Central memory CD8-positive, alpha-beta T cell (primary cell): ENCODE measurements at places on chromosomes 4 and X.

- no peak for DNase-seq
- H3K4me3 ChIP-seq, result no peak overlapping the region
- no peaks in the 10 kb centered on the region for H3K4me1 ChIP-seq
- no peaks in the 10 kb centered on the region for H3K36me3 ChIP-seq
- H3K27ac ChIP-seq, result no peak overlapping the region
- H3K27me3 ChIP-seq, result peaks cover 9% of the 10 kb centered on the region
Measured at GRCh38 chr4:73872316-73873108, 3.3 kb downstream of the CXCL1 start.

DNA sequence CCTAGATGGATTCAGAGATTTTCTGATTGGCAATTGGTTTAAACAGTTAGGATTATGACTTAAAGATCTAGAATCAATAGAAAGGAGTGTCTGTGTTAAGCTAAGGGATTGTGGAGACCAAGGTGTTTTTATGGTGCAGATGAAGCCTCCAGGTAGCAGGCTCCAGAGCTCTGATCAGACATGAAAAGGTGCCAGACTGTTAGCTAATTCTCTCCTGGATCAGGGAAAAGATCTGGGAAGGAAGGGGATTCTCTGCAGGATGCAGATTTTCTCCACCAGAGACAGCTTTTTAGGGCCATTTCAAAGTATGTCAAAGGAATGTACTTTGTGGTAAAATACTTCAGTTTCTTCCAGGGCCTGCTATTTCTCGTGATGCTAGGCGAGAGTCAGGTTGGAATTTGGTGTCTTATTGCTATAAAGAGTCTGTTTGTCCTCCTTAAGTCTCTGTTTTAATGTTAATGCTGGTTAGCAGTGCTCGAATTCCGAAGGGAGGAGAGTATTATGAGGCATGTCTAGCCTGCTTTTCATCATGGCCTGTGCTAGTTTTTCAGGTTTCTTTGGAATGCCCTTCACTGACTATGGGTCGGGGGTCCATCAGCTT lies 12.0 kb upstream of the GPR78 start:
- H3K27ac ChIP-seq, result no peak overlapping the region
- no peak for DNase-seq
- no peaks in the 10 kb centered on the region for H3K27me3 ChIP-seq
- no peak overlapping the region for H3K4me3 ChIP-seq
- H3K36me3 ChIP-seq, result no peaks in the 10 kb centered on the region

DNA sequence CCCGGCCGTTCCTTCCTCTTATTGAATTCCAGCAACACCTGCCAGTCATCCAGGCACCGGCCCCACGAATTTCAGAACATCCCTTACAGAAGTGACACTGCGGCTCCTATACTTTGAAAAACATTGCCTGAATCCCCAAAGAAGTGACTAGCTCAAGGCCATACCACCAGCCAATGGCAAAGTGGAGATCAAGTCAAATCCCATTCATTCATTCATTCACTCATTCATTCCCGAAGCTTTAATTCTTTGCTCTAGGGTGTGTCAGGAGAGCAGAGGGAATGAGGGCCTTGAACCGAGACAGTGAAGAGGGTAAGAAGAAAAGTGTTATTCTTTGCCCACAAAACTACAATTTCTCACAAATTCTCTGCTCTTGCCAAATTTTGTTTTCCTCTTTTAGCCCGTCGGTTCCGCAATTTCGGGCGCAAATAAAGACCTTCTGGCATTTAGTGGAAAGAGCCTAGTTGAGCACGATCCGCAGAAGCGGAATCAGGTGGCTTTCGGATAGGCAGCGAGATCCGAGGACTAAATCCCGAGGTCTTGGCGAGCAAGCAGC lies 824 bp upstream of the HMGB3 start:
- H3K4me3 ChIP-seq, result peak overlapping the region; percentile 62
- H3K36me3 ChIP-seq, result peaks cover 2% of the 10 kb centered on the region
- peaks cover 11% of the 10 kb centered on the region for H3K27me3 ChIP-seq

DNA sequence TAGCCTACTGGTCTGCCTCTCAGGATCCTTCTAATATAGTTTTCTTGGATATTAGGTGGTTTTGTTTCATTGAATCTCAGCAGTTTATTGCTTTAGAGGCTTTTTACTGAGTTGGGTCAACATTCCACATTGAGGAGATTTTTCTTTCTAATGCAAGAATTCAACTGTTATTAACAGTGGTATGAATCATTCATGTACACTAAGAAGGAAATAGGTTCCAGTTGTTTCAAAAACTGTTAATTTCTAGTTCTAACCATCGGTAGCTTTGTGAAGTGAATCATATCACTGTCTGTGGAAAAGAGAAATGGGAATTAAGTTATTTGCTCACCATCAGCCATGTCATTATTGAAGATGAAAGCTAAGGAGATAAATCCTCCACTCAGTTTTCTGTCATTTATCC lies 331.5 kb downstream of the RPA4 start:
- DNase-seq, result no peak
- H3K4me3 ChIP-seq, result no peak overlapping the region
- H3K36me3 ChIP-seq, result no peaks in the 10 kb centered on the region
- no peaks in the 10 kb centered on the region for H3K4me1 ChIP-seq
- no peak overlapping the region for H3K27ac ChIP-seq

- H3K4me1 ChIP-seq, result no peaks in the 10 kb centered on the region
- no peak for DNase-seq
- H3K27me3 ChIP-seq, result peaks cover 8% of the 10 kb centered on the region
- no peaks in the 10 kb centered on the region for H3K36me3 ChIP-seq
- no peak overlapping the region for H3K27ac ChIP-seq
Measured at GRCh38 chr4:54318904-54319303, 89.8 kb downstream of the PDGFRA start.
